ENCODE measurements at places on chromosomes 2 and 18.

GRCh38 chr18:57921708-57922107, 118.6 kb upstream of the ATP8B1 start:
- DNase-seq, result no peak

- no peak for DNase-seq
Observed at GRCh38 chr2:38178556-38179419, 102.8 kb upstream of the CYP1B1 start.

DNA sequence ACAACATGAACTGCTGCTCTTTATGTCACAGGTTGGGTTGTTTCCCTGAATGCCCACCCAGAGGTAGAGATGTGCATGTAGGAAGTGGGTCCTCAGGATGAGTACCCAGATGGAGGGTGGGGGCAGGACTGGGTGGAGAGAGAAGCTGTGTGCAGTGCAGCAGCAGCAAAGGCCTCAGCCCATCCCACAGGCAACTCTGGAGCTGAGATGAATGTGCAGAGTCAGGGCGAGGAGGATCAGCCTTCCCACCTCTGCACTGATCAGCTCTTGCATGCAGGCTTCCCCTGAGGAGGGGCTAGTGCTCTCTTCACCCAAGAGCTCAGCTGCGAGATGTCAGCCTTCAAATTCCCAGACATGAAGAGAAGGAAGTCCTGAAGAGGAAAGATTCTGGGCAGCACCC, 326.2 kb upstream of the RAB6C start:
- DNase-seq, result no peak

DNA sequence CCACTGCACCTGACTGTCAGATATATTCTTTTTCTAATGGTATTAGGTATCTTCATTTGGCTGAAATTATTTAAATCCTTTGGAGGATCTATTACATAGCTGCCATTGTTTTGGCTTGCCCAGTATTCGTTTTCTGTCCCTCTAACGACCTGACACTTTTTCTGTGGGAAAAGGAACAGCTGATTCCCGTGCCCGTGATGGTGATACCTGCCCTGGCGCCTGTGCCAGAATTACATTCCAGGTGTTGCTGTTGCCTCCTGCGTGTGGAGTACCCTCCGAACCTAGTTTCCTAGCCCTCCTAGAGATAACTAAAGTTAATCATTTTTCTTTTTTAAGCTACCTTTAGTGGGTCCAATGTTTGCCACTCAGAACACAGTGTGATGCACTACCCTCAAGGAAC, 14.0 kb downstream of the HOXD1 start:
- DNase-seq, result no peak

- DNase-seq, result no peak
Observed at GRCh38 chr2:23751747-23752265, 175.1 kb downstream of the ATAD2B start.

DNA sequence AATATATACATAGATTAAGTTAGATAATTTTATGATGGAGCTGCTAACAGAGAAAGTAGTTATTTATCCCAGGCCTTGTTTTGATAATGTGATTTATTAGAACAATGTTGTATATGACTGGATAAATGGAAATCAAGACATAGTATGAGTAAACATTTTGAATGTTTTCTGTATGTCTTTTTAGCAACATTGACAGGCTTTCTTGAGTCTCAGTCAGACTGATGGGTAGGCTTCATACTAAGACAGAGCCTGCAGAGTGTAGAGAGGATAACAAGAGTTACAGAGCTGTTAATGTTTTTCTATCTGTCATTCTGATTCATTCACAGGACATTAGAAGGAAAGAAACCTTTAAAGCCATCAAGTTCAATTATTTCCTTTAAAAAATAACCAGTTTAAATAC, 478.5 kb downstream of the LRP1B start:
- no peak for DNase-seq

DNA sequence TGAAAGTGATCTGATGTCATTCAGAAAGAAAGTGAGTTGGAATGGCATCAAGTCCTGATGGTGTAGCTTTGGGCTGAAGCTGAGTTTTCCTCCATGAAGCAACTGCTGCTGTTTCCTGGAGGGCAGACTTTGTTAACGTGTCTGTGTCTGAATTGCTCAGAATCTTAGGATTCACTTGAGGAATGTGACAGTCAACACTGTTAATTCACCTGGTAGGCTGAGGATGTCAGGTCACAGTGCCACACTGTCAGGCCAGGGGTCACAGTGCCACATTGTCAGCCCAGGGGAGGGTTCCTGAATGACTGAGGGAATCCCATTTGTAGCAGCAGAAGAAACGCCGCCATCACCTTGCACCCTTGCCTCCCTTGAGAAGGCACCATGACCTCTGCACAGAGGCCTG, 39.4 kb downstream of the LYPD6B start:
- DNase-seq, result no peak

GRCh38 chr2:144959416-144959815, 439.5 kb upstream of the ZEB2 start:
- DNase-seq, result no peak

- DNase-seq, result no peak
Observed at GRCh38 chr18:60448487-60449267, 76.1 kb upstream of the MC4R start.

DNA sequence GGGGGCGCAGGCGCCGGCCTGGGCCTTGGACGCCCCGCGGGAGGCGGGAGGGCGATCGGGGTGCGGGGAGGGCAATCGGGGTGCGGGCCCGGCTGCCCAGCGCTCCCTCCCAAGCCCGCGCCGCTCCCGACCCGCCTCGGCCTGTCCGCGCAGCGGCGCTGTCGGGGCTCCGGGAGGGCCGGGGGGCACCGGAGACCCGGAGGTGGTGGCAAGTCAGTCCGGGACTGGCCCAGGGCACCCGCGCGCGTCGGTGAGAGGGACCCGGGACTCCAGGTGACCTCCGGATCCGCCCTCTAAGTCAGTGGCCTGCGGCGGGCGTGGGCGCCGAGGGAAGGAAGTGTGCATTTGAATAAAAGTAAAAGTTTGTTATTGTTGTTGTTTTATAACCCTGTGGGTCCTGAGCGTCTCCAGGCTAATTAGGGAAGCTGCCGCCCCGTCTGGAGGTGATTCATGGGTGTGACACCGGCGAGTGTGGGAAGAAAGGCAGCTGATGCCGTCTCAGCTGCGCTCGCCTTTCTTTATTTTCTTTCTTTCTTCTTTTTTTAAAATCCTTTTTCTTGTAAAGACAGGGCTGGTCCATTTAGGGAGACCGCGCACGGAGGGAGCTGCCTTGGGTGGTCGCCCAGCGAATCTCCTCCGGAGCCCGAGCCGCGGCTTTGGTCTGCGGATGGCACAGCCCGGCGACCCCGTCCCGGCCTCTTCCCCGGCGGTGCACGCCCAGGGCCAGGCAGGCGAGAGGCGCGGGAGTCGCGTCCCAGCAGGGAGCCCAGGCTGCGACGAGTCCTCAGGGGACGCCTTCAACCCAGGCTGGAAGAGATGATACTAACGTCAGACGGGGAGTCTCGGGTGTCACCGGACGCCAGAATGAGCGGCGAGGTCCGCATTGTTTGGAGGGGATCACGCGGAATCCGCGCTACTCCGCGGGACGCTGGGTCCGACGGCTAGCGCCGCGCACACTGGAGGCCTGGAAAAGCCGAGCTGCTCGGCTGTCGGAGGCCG, 627 bp upstream of the CRACDL start:
- peak; percentile 45 for DNase-seq

DNA sequence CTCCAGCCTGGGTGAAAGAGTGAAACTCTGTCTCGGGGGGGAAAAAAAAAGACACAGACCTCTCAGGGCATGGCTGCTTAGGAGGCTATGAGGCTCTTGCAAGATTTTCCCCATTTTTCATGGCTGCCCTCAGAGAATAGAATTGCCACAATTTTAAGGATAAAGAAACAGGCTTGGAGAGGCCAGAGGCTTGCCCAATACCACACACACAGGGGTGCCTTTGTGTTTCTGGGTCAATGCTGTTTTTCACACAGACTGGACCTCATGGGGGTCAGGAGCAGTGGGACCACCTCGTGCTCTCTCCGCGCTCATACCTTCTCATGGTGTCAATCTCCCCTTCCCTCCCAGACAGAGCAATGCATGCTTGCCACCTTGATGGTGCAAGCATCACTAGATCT, 65.4 kb upstream of the ST3GAL5 start:
- DNase-seq, result no peak

GRCh38 chr2:32847734-32848133, 99.0 kb upstream of the LTBP1 start:
- no peak for DNase-seq

- DNase-seq, result no peak
Observed at GRCh38 chr2:33264766-33265165, 211.7 kb upstream of the RASGRP3 start.

- DNase-seq, result no peak
Observed at GRCh38 chr2:174024524-174025270, 59.5 kb upstream of the SP3 start.

DNA sequence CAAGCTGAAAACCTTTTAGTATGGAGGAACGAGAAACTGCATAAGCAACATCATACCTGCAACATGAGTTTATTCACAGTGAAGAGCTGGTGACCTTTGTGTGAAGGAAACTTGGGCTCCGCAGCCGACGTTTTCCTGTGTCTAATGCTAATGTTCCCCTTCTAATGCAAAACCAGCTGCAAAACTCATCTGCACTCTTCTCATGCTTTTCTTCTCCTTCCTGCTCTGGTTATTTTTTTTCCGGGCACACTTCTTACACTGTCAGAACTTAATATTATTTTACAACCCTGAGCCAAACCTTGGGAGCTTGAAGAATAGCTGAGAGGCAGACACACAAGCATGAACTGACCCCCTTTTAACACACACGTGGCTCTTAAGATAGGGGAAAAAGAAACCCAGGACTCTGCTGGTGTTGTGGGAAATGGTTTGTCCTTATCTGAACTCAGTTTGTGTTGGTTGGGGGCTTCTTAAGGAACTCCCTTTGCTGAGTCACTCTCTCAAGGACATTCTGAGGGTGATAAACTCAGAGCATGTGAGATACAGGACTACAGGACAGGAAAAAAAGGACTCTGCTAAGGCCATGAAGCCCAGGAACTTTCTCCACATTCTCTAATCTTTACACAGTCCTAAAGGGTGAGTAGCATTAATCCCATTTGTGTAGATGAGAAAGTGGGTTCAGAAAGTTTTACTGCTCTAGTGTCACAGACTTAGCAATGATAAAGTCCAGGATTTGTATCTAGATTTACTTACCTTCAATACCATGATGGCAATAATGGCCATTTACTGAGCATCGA, 439.3 kb upstream of the TRIB2 start:
- DNase-seq, result no peak

DNA sequence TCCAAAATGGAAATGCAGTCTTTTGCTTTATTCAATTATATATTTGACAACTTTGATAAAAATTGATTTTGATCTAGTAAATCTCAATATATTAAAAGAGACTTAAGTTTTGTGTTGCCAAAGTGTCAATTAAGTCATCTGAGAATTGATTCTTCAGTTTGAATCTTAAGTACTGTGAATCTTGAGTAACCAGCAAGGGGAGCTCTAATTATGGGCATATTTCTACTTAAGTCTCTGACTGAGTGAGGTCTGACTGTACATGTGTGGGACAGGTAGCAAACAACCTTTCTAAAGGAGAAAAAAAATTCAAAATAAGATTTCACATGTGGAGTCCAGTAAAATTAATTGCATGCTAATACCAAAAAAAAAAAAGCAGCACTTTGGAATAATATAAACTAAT, 503.7 kb upstream of the SLC8A1 start:
- DNase-seq, result no peak

DNA sequence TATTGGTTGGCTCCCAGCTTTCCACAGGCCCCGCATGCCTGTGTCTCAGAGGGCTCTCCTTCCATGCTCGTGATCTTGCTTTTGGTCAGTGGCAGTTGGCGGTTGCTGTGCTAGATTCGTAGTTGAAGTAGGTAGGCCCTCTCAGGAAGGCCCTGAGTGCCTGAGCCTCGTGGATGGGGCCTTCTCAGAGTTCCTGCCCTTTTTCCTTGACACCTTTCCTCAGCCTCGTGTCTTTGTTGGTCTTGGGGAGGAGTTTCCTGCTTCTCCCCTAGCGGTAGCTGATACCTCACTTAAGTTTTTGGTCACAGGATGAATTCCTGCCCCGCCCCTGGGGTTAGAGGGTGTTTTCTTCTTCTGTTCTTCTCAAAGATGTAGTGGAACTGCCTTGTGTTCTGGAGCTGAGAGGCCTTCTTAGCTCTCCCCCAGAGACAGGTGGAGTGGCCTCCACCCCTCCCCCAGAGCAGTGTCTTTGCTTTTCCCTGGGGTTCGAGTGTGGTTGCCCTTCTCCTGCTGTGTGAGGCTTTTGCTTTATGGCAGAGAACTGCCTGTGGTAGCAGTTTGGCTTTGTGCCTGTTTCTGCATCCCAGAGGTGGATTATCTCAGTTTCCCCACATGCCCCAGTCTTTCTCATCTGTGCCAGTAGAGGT, 94.8 kb downstream of the ZNF407 start:
- no peak for DNase-seq

Data from activated T-cell treated with anti-CD3 and anti-CD28 coated beads, Interleukin-2, amount 50 U/mL, for 48 hours (primary cell).